ENCODE measurements at places on chromosomes 7 and 10.

DNA sequence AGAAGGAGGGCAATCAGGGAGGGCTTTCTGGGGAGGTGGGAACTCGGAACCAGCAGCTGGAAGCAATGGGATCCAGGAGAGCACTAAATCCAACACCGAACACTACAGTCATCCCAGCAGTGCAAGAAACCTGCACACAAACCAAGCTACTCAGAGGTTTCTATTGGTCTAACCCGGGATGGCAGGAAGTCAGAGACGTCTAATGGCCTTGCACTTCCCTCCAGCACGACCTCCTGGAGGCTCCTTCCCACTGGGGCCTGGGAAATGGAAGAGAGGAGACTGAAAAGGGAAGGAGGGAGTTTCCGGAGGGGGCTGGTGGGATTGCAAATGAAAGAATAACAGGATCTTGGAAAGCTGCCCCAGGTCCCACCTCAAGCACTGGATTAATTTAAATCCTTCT is 56.3 kb downstream of the TEX36 start:
- no peak for DNase-seq

DNA sequence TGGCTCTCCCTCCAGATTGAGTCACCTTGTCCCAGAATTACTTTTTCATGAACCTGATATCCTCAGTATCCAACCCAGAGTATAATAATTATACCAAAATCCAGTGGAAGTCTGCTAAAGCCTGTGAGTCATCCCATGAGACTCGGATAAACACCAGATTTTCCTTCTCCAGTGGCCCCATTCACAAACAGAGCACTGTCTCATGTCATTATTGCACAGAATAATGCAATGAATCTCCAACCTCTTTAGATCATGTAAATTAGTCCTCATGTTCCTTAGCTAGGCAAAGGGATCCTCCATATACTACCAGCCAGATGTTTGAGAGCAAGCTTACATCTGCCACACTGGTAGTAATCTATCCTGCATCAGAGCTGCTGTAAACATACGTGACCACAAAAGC is 89.0 kb downstream of the AMPH start:
- DNase-seq = no peak

GRCh38 chr10:92284112-92284704 is 6.7 kb downstream of the CPEB3 start:
- peak; percentile 79 for DNase-seq

- no peak for DNase-seq
Measured at GRCh38 chr7:14892961-14893360, 9.6 kb downstream of the DGKB start.

DNA sequence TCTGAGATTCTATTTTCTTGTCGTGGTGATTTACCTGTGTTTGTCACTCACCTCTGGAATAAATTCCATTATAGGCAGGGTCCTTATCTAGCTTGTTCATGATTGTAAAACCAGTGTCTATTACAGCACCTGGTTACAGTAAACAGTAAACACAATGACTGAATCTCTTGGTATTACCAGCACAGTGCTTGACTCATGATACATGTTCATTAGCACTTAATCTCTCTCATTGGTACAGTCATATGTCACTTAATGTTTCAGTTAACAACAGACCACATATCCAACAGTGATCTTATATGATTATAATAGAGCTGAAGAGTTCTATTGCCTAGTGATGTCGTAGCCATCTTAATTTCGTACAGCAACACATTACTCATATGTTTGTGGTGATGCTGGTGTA is 1.6 kb upstream of the TASOR2 start:
- no peak for DNase-seq

DNA sequence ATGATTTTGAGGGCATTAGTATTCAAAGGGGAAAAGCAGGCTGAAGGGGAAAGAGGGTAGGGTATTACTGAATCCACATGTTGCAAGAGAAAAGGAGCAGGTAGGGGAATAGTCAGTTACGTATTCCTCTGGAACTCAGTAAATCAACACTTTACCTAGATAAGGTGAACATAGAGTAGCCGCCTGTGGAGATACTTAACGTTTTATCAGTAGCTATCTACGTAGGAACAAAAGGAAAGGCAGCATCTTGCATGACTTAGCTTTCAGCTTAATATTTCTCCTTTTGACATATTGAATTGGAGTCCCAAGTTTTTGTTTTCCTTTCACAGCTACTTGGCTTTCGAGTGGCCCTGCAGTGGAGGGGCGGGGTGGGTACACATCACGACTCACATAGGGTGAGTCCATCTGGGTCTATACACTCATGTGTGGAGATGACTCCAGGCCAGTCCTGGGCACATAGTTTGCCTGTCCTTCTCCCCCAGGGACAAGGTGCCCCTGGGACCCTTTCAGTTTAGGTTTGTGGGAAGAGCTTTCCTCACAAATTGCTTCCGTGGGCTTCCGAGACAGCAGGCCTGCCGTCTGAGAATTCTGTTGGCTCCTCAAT is 48.1 kb downstream of the CCNY start:
- peak; percentile 48 for DNase-seq

- no peak for DNase-seq
Measured at GRCh38 chr10:34864149-34865067, 49.3 kb upstream of the PARD3 start.
